ENCODE measurements at places on chromosomes 2 and 18.

- DNase-seq = no peak
Measured at GRCh38 chr18:63374540-63374939, 7.5 kb upstream of the KDSR start.

DNA sequence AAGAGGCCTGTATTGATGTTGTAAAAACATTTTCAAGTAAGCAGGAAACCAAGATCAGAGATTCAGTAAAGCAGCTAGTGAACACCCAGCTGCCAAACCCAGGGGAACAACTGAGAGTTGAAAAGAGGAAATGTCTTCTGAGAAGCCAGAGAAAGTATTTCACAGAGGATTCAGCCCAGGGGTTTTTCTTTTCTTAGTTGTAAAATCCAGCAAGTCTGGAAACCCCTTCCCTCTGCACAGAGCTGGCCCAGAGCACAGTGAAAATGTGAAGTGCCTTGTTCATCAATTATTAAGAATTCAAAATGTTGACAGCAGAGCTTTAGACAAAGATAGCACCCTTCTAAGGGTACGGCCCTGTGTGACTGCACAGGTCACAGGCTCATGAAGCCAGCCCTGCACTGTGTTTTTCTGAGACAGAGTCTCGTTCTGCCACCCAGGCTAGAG is 28.4 kb downstream of the AFF3 start:
- no peak for DNase-seq

DNA sequence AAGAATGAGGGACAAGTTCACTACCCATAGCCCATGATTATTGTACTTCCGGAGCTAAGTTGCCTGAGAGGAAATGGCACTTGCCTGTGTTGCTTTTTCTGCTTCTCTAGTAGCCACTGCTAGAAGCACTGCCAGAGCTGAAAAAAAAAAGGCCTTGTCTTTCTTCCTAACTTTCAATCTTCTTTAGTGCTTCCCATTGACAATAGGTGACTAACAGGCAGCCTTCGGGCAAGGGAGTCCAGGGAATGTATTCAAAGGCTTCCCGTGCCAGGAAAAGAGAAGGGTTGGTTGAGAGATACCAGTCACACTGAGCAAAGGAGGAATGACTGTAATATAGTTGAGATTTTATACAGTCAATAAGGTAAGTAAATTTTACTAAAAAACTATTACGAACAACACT is 242.0 kb downstream of the CALCRL start:
- no peak for DNase-seq

- no peak for DNase-seq
Measured at GRCh38 chr2:234189786-234190300, 139.3 kb downstream of the SPP2 start.

GRCh38 chr2:37117566-37117965 is 33.2 kb downstream of the GPATCH11 start:
- no peak for DNase-seq

DNA sequence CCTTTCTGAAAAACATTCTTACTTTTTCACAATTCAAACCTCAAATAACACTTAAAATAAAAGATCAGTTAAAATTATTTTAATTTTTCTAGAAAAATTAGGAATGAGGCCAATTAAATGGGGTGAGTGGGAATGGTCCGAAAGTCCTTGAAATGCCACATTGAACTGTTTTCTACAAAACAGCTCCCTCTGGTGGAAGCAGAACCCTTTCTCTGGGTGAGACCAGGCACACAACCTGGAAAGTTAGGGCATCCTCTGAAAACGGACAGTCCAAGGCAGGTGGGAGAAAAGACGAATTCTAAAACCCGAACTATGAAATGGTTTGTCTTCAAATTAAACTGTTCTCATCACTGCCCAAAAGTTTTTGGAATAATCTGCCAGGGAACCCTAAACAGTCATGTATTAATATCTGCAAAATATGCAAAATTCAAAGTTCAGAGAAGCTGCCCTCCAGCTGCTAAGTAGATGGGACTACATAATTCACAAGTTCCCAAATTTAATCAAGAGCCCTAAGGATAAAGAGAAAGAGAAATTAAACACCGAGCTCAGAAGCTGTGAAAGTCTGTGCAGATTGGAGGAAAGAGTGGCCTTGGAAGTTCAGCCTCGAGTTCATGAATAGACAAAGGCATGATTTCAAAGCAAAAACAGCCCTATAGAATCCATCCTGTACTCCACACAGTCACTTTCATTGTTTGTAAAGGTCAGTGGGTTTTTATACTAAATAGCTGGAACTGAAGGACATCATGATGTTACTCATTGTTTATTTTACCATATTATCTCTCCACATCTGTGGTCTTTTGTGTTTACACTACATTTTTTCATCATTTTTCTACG is 108.3 kb downstream of the PIEZO2 start:
- no peak for DNase-seq

DNA sequence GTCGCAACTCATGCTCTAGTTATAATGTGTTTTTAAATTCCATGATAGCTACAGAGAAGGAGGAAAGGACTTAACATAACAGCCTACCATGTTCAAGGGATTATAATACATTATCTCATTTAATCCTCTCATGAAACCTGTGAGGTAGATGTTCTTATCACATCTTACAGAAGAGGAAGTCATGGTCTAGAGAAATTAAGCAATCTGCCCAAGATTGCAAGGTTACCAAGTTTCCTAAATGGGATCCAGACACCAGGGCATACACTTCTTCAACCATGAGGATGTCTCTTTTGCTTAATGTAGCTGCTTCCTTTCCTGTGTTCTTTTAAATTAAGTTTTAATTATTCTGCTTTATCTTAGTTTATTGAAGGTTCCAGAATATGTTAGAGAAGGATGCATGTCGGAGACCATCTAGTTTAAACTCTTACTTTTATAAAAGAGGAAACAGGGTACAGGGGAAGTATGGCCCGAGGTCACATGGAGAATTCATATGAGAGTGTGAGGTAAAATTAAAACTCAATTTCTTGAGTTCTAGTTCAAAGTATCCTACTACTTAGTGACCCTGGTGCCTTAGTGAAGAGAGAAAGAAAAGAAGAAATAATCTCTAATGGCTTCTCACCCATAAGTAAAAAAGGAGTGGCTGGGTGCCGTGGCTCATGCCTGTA is 3.6 kb upstream of the IL1A start:
- DNase-seq = no peak

GRCh38 chr2:216985658-216986141 is 125.8 kb upstream of the TNP1 start:
- no peak for DNase-seq

GRCh38 chr18:13403786-13404549 is 185.4 kb downstream of the LDLRAD4 start:
- DNase-seq = no peak

DNA sequence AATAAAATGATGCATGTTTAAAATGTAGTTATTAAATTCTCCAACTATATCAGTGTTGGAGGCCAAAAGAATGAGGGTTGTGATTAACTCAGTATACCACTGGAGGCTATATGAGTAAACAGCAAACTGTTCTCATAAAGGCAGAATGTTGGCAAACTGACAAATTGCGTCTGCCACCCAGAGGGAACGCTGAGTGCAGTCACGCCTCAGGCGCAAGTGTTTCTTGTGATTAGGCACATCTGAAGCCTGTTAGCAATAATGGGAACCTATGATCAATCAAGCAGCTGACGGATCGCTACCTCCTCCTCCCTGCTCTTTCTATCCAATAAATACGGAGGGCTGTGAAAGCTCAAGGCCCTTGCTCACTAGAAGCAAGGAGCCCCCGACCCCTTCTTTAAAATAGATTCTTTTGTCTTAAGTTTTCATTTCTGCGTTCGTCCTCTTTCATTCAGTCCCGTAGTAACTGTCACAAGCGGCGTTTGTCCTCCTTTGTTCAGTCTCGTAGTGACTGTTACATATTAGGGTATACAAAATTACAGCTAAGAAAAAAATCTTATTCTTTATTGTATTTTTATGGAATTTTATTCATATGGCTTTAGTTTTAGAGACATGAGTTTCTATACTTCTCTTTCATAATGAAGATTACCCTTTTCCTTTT is 16.3 kb upstream of the RMND5A start:
- DNase-seq = no peak

DNA sequence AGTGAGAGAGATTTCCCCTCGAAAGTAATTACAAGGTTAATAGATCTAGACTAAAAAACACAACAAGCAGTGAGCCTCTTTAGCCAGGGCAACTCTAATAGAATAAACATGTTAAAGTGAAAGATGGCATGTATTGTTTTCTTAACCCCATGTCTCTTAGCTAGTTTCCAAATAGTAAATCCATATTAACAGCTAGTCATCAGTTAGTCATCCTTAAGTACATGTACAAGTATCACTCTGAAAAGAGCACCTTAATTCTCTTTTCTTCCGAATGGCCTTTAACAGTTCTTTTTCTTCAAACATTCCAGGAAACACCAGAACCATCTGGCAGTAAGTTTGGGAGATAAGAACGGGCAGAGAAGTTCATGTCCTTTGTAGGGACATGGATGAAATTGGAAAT is 1480.0 kb downstream of the LRP1B start:
- no peak for DNase-seq

GRCh38 chr2:38940746-38941145 is 51.1 kb downstream of the ARHGEF33 start:
- DNase-seq = no peak

DNA sequence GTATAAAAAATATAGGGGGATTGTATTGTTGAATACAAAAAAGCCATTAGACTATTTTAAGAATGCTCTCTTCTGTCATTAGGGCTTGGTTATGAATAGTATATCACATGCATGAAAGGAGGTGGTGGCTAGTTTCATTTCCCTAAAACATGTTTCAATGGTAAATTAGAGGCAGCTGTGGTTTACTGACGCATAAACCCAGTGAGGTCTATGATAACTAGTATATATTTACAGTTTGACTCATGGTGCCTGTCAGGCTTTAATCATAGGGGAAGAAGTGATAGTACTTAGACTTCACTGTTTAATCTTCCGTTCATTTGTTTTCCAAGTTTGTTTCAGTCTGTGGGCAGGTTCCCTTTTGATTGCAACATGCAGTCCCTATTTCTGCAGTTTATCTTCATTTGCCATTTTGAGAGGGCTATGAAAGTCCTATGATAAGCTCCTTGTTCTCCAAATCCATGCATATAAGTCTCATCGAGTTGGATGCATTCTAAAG is 55.1 kb upstream of the MAP4K3 start:
- DNase-seq = no peak

- no peak for DNase-seq
Measured at GRCh38 chr2:54237428-54237827, 18.6 kb downstream of the TSPYL6 start.

- no peak for DNase-seq
Measured at GRCh38 chr2:176174382-176174823, 14.1 kb upstream of the HOXD1 start.

GRCh38 chr2:126658905-126659561 is 3.1 kb downstream of the GYPC start:
- DNase-seq = peak; percentile 30

- DNase-seq = no peak
Measured at GRCh38 chr2:186724736-186725135, 30.9 kb downstream of the FAM171B start.

DNA sequence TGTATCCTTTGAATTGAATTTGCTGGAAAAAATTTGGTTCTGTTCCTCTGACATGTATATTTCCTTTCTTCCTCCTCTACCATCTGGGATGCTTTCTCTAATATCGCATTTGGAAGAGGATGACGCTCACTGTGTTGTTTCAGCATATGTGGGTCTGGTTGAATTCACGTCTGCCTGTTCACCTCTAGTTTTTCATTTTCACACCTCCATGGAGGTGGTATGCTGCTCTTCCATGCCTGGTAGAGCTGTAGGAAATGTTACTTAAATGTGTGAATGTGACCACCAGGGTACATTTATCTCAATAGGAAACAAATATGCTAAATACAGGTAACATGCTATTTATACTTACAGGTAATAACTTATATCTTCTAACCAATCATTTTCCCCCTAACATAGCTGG is 44.5 kb downstream of the TSHZ1 start:
- no peak for DNase-seq

DNA sequence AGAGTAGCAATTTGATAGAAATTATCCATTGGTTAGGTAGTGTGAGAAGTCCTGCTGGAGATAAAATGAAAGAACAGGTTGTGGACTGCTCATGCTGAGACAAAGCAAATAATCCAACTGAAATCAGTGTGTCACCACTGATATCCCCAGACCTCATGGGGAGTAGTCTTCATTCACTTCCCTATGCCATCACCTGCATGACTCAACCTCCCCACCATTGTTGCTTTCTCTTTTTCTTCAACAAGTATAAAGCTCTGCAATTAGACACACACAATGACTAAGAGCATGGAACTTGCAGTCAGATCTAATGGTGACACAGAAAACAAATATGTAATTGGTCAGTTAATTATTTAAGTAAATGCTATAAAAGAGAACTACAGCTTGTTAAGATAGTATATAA is 475.3 kb downstream of the RIT2 start:
- no peak for DNase-seq

DNA sequence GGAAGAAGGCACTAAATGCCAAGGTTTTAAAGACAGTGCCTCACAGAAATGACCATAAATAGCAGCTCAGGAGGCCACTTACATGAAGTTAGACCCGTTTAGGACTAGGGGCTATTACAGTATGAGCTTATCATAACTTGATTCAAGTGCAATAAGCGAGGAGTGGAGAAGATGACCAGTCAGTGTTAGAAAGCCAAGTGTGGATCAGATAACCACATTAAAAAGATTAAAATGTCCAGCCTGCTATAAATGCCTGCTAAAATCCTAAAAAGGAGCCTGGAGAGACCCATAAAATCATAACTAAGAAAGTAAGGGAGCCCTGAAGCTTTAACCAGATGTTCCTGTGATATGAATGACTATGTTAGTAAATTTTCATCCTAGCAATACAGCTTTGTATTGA is 117.5 kb upstream of the ZNF521 start:
- DNase-seq = no peak

- DNase-seq = no peak
Measured at GRCh38 chr2:20757405-20758090, 65.4 kb downstream of the LDAH start.

DNA sequence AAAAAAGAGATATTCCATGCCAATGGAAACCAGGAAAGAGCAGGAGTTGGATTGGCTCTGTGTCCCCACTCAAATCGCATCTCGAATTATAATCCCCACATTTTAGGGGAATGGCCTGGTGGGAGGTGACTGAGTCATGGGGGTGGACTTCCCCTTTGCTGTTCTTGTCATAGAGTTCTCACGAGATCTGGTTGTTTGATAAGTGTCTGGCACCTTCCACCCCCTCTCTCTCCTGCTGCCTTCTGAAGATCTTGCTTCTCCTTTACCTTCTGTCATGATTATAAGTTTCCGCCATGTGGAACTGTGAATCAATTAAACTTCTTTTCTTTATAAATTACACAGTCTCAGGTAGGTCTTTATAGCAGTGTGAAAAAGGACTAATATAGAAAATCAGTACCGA is 355.6 kb downstream of the NBAS start:
- no peak for DNase-seq

Data from stimulated activated CD8-positive, alpha-beta memory T cell treated with anti-CD3 and anti-CD28 coated beads, Interleukin-12 subunit alpha, Interleukin-12 subunit beta, amount 100 ng/mL, for 4 hours (primary cell).